Fibroblast of skin of left quadriceps (primary cell): ENCODE measurements at places on chromosomes 11 and 22.

DNA sequence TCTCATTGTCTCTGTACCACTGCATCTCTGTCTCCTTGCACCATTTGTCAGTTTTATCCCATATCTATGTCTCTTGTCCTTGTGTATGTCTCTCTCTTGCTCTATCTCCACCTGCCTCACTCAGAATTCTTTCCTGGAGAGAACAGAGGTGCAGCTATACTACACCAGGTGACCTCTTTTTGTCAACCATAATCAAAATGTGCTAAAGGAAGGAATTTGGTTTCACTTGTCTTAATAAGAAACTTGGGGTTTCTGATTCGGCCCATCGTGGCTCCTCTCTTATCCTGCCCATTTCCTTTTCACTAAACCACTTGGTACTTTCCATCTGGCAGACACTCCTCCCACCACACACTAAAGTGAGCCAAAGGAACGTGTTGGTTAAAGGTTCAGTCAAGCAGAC lies 2.0 kb upstream of the C11orf42 start:
- DNase-seq: no peak

DNA sequence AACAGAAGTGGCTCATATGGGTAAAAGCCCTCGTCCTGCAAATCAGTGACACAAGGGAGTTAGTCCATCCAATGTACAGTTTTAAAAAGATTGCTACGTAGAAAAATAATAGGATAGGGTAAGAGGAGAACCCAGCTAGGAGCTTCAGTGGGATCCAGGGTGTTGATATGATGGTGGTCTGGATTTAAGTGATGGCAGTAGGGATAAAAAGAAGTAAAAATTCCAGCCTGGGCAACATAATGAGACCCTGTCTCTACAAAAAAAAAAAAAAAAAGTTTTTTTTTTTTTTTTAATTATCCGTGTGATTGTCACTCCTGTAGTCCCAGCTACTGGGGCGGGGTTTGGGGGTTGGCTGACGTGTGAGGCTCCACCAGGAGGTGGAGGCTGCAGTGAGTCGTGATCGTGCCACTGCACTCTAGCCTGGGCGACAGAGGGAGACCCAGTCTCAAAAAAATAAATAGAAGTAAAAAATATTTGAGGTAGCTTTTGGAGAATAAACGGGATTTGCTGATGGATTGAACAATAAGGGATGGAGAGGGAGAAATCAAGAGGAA lies 7.0 kb upstream of the L3MBTL2 start:
- DNase-seq: no peak

- no peak for DNase-seq
These were observed 22.9 kb upstream of the IGSF22 start for GRCh38 chr11:18748766-18749365.

DNA sequence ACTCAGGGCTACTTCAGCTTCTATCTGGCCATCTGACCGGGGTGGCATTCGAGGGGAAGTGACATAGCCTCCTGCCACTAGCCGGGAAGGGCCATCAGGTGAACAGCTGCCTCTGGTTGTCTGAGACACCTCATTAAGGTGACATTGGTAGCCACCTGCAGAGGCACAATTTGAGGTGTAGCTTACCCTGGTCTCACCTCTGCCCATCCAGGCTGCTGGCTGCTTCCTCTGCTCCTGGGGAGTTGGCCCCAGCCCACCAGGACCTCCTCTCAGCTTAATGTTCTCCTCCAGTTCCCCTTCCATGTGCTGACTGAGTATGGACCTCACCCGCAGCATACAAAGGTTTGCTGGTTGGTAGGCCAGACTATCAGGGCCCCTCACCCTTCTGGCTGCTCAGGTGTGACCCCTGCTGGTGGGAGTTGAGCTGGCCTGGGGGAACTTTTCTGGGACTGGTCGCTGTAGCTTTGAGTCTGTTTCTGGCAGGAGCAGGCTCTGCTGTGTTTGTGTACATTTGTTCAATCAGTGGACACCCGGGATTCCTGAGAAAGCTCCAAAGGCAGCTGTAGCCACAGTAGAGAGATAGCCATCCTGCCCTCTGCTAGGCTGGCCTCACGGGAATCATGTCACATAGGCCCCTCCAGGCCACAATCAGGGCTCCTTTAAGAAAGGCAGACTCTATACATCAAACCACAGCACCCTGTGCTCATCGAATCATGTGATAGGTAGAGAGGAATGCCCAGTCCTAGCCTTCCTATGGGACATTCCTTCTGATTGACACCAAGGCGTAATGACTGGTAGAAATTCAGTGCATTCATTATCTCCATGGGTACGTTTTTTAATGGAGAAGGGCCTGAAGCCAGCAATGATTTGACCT lies 295.1 kb upstream of the PLET1 start:
- peak; percentile 10 for DNase-seq

DNA sequence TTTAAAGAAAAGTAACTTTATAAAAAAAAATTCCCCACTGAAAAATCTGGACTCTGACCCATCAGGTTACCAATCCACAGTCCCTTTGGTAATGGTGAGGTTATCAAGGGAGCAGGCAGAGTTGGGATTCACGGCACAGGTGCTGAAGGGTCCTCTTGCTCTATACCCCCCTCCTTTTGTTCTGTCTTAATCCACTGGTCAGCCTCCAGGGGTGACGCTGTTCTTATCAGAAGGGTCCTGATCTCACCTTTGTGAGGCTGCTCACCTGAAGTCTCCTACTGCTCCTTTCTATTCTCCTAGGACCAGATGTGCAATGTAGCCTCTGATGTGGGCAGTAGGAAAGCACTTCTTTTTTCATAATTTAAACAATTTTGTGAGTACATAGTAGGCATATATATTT lies 80.6 kb upstream of the E2F8 start:
- DNase-seq: no peak

DNA sequence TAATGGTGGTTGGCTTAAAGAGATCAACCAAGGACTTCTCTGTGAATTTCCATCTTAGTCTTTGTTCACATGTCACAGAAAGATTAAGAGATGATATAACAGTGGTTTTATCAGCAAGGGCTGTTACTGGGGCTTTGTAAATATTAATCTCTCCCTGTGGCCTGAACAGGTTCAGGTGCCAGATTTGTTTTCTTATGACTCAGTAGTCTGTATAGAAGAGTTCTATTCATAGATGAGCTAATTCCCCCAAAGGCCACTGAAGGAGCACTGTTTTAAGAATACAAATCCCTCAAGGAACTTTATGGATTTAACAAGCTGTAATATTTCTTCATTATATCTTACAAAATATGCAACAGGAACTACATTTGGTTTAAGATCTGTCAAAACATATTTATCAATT lies 50.4 kb downstream of the TCP11L1 start:
- no peak for DNase-seq

DNA sequence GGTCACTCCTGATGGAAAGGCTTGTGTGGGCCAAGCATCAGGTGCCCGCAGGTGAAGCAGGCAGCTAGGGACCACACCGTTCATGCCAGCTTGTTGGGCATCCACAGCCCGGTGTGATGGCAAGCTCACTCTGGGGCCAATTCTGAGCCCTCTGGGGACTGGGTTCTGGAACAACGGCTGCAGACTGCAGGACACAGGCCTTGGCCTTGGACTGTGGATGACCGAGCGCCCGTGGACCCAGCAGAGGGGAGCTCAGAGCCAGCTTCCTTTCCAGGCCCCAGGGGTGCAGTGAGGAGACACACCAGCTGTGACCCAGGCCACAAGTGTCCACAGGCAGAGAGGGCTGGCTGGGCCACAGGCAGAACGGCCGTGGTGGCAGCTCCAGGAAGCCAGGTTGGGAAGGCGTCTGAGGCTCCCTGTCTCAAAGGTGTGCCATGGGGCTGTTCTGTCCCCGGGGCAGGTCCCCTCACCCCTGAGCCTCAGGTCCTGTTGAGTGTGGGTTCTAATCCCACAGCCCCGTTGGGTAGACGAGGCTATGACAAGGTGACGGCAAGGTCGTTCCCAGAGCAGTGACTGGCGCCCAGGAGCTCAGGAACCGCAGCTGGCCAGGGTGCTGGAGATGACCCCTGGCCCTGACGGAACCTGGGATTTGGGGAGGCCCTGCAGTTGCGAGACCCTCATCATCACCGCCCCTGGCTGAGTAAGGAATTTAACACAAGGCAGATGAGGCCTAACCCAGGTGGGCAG lies 1079.4 kb downstream of the BRD1 start:
- no peak for DNase-seq
